Endothelial cell of coronary artery (primary cell): ENCODE measurements at places on chromosomes 12 and 14. TPM values are rescaled to one million over a fixed set of nuclear protein-coding genes. Genes with fewer than 3 reads are reported as not detected.

Gene SERPINA10
- not detected in 2 replicates for total RNA-seq

Gene MMP19
- 0.27 and 2.6 TPM in 2 replicates for total RNA-seq

Gene APOF
- total RNA-seq, result not detected in 2 replicates

Gene KIF26A
- total RNA-seq, result 2.7 and 15.2 TPM in 2 replicates

Gene PZP
- 0.47 and 1.5 TPM in 2 replicates for total RNA-seq

Gene TEX52
- total RNA-seq, result not detected in 2 replicates

Gene SRP54
- total RNA-seq, result 70.7 and 79.6 TPM in 2 replicates

Gene GAS2L3
- total RNA-seq, result 13.6 and 28.0 TPM in 2 replicates

Gene PLA2G1B
- not detected in 2 replicates for total RNA-seq

Gene MYRFL
- total RNA-seq, result under 0.01 and 0.09 TPM in 2 replicates

Gene LTBP2
- 214 and 221 TPM in 2 replicates for total RNA-seq

Gene OR4K15
- total RNA-seq, result not detected in 2 replicates

Gene GLIPR1
- 46.3 and 50.5 TPM in 2 replicates for total RNA-seq

Gene PLEKHH1
- 0.27 and 0.38 TPM in 2 replicates for total RNA-seq

Gene PNP
- total RNA-seq, result 106 and 322 TPM in 2 replicates

Gene CRIP2
- 200 and 227 TPM in 2 replicates for total RNA-seq

Gene TAS2R43
- 1.5 and 1.8 TPM in 2 replicates for total RNA-seq

Gene GALC
- 14.6 and 17.7 TPM in 2 replicates for total RNA-seq

Gene C14orf39
- total RNA-seq, result under 0.01 TPM in 1 of 2 replicates, not detected in the other

Gene ASIC1
- total RNA-seq, result 0.36 and 1.0 TPM in 2 replicates

Gene CINP
- total RNA-seq, result 46.2 and 47.7 TPM in 2 replicates

Gene ZNF410
- 52.8 and 54.2 TPM in 2 replicates for total RNA-seq

Gene MRPL51
- 132 and 161 TPM in 2 replicates for total RNA-seq

Gene RHOJ
- total RNA-seq, result 96.6 and 112 TPM in 2 replicates

Gene ADCY6
- total RNA-seq, result 34.6 and 55.4 TPM in 2 replicates

Gene AKAP6
- 0.36 and 0.56 TPM in 2 replicates for total RNA-seq

Gene MUCL1
- not detected in 2 replicates for total RNA-seq

Gene KRT6C
- not detected in 2 replicates for total RNA-seq

Gene LRRK2
- total RNA-seq, result 2.0 and 2.5 TPM in 2 replicates

Gene POLE2
- 6.3 and 13.0 TPM in 2 replicates for total RNA-seq

Gene SLC17A8
- total RNA-seq, result not detected in 2 replicates

Gene UNC119B
- total RNA-seq, result 22.3 and 24.8 TPM in 2 replicates

Gene IKBIP
- total RNA-seq, result 64.3 and 77.4 TPM in 2 replicates

Gene STXBP6
- total RNA-seq, result 0.38 TPM in 1 of 2 replicates, not detected in the other

Gene KRT81
- total RNA-seq, result 0.18 TPM in 1 of 2 replicates, not detected in the other

Gene KRT83
- total RNA-seq, result not detected in 2 replicates

Gene PRIMA1
- total RNA-seq, result not detected in 2 replicates

Gene SOX5
- total RNA-seq, result 0.28 and 1.8 TPM in 2 replicates

Gene TGM1
- 0.36 and 0.75 TPM in 2 replicates for total RNA-seq

Gene TTC9
- total RNA-seq, result under 0.01 TPM in 2 replicates

Gene TESPA1
- not detected in 2 replicates for total RNA-seq

Gene CABP1
- total RNA-seq, result 0.09 and 0.19 TPM in 2 replicates

Gene ENDOU
- 0.09 TPM in 1 of 2 replicates, not detected in the other for total RNA-seq

Gene CELA1
- not detected in 2 replicates for total RNA-seq

Gene JAG2
- 96.3 and 97.8 TPM in 2 replicates for total RNA-seq
